ENCODE measurements at places on chromosomes 4 and X.
A peak's percentile ranks its signal among the peaks of the same experiment; 100 is the strongest.

DNA sequence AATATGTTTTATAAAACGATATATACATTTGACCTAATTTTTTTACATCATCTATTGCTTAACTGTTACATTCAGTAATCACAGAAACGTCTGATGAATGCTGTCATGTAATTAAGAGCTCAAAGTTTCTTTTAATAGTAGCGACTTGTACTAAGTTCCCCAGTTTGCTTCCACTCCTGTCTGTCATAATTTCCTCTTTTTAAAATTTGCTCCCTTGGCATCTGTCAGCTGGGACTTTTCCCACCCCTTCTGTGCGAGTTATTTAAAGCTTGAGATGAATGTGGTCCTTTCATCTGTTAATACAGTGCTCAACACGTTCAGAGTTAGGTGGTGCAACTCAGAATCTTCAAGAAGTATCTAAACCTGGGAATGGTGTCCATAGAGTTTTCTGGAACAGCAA, 1.2 kb downstream of the RAP1GDS1 start:
- DNase-seq, result peak; percentile 49

DNA sequence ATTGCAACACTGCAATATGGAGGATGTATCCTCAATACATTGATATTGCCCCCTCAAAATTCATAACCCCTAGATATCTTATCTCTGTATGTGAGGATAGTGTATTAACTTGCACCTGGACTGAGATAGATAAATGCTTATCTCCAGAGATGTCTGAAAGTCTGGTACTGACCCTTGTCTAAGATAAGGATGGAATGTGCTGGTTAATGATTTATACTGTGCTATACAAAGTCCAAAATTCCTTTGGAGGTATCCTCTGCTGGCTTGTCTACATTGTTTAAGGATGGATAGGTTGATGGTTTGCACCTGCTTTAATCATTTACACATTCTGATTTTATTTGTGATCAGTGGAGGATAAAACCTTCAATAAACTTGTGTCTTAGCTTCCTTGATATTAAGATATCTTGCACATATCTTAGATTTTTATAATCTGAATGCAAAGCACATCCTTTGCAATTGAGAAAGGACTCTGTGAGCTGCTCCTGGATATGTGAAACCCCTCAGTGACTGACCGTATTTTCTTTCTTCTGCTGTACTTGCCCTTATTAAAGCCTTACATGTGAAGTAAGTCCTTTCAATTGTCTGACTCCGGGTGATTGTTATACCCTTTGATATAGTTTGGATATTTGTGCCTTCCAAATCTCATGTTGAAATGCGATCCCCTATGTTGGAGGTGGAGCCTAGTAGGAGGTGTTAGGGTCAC, 430.3 kb upstream of the MAOA start:
- no peak for DNase-seq

DNA sequence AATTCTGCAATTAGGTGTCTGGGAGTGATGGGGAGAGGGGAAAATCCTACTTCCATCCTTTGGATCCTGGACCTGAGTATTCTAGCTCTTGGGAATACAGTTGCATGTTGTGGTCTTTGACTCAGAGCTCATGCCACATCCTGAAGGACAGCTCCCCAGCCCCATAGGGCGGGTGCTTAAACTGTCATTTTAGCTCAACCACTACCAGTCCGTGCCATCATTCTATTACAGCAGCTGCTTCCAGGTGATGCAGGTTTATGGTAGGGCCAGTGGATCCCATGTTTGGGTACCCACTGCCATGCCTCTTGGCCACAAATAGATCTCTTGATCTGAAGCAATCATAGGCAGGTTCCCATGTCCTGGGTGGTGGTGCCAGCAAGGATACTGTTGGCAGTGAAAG, 34.7 kb downstream of the CCKAR start:
- DNase-seq, result no peak

DNA sequence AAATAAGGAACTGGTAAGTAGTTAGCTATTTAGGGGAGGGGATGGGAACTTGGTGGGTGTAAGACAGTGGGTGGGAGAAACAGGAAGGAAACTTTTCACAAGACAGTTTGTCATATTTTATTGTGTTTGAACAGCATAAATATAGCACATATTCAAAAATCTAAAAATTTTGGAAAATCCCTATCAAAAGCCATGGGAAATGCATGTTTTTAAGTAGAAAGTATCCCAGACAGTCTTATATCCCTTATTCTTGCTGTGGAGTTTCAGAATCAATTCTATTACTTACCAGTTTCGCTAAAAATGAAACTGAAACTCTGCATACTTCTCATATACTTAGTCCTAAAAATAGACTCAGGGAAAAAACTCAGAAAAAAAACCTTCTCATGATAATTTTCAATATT, 22.3 kb upstream of the RASGEF1B start:
- peak; percentile 43 for DNase-seq

DNA sequence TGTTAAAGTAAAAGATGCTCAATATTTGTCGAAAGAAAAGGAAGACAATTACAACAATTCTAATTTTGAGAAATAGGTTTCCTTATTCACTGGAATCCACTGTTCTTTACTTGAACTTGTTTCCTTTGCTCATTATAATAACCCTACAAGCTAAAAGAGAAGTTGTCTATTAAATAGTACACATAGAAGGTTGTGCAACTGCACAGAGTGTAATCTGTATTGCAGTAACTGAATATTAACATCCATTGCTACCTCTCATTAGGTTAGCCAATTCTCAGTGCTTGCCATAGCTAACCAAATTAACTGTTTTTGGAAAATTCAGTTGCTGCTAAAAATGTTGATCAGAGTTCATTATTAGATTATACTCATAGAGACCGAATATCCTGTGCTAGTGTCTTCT, 120.0 kb downstream of the PDLIM5 start:
- DNase-seq, result no peak

- DNase-seq, result peak; percentile 31
Observed at GRCh38 chrX:130575831-130576389, 174.1 kb downstream of the RBMX2 start.

DNA sequence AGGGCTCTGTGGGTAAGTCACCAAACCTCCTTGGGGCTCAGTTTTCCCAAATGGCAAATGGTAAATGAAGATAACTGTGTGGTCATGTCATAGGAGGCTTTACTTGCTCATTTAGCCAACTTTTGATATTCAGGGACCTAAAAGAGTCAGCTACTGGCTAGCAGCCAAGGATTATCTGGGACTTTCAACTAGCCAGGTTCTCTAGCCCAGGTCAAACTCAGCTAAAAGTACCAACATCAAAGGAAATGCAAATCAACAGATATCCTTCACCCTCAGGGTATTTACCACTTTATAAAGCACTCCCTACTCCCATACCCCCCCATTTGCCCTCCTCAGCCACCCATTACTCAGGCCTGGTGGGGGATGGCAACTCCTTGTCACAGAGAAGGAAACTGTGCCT, 7.5 kb downstream of the AMER1 start:
- DNase-seq, result no peak

DNA sequence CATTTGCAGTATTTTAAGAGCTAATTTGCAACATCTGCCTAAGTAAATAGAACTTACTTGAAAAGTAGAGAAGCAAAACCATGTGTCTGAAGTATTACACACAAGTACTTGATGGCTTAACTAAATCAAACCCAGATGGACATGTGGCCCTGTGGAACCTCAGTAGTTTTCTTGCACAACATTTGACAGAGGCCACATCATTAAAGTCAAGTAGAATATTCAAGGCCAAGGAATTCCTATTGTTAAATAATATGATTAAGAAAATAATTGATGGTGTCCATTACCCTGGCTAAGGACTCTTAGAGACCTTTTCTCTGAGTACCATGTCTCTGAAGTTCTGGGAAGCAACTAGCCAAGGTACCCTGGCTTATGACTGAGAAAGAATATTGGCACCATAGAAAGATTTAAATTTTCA, 135.4 kb upstream of the OTUD4 start:
- DNase-seq, result no peak

GRCh38 chr4:579543-580175, 3.6 kb upstream of the TMEM271 start:
- peak; percentile 54 for DNase-seq

GRCh38 chr4:84632092-84632491, 49.2 kb downstream of the CDS1 start:
- DNase-seq, result peak; percentile 4

DNA sequence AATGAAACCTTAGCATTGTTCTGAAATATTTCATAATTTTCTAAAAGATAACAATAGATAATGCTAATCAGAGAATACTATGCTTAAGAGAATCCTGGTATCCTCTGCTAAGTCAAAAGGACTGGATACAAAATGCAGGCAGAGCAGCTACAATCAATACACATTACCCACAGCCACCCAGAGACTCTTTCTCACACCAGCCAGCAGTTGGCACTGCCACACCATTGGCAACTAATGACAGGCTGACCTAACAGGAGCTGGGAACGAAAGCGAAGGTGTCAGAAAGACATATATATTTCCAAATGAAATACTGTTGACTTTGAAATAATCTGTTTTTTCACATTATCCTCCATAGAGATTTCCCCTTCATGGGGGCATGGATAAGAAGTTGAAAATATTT, 122.6 kb upstream of the PLAC1 start:
- DNase-seq, result no peak

DNA sequence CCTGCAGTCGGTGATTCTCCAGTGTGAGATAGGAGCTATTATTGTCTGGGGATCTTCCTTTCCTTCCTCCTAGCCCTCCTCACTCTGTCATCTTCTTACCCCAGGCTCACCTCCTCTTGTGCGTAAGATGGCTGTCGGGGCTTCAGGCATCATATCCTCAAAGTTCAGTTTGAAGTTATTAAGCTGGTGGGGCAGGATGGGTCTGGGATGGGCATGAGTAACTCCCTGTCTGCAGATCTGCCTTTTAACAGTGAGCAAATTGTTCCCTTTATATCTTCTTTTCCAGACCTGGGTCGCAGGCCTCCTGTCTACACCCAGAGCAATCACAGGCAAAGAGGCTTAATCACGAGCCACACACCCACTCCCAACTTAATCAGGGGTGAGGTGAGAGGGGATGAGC, 900 bp upstream of the MTMR1 start:
- DNase-seq, result no peak

DNA sequence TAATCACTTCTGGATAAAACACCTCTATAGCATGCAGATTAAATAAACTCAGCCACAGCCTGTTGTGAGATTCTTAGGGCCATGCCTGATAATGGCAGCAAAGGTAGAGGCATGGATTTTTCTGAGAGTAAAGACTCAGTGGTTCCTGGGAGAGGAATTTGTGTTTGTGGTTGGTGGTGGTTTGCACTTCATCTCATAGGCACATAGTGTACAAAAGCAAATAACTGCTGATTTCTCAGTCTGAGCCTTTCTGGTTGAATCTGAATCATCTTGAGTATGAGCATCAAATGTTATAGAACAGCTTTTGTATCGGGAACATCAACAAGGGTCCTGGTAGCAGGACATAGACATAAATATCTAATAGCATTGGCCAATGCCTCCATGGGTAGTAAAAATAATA, 274.3 kb downstream of the FRMPD4 start:
- DNase-seq, result no peak

- no peak for DNase-seq
Observed at GRCh38 chrX:72461766-72462165, 110.9 kb downstream of the HDAC8 start.

- DNase-seq, result no peak
Observed at GRCh38 chrX:145715641-145716138, 101.9 kb upstream of the SLITRK2 start.
